Activated CD4-positive, alpha-beta T cell treated with anti-CD3 and anti-CD28 coated beads for 36 hours (primary cell): ENCODE measurements at places on chromosomes 1 and 21.

DNA sequence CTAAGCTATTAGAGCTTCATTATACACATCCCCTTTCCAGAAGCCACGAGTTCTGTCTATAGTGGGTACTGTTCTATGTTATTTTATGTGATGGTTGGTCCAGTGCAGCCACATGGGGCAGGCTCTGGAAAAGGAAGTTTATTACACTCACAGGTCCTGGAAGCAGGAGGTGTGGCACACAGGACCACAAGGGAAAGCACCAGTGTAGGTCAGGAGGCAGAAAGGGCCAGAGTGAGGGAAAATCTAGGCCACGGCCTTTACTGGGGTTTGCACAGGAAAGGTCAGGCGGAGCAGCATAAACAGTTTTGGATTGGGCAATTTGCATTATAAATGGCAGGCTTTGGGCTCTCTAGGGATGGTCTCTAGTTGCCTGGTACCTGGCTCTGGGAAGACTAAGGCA is 21.8 kb upstream of the CNIH3 start:
- no peak for DNase-seq

DNA sequence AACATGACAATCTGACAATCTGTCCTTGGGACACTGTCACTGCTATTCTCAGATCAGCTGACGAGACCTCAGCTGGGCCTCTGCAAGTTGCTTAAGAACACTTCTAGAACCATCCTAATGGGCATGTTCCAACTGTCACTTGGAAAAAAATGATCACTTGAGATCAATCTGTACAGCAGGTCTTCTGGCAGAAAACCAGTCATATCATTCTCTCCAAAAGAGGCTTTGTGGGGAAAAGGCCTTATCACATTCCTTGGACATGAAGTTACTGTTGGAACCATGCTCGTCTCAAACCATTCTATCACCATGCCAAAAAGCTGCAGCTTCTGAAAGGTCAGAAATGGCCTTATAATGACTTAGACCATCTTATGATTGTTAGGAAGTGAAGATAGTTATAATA is 744.2 kb downstream of the USP25 start:
- no peak for DNase-seq

- peak; percentile 32 for DNase-seq
These were observed 161.3 kb upstream of the SGIP1 start for GRCh38 chr1:66372522-66373101.

DNA sequence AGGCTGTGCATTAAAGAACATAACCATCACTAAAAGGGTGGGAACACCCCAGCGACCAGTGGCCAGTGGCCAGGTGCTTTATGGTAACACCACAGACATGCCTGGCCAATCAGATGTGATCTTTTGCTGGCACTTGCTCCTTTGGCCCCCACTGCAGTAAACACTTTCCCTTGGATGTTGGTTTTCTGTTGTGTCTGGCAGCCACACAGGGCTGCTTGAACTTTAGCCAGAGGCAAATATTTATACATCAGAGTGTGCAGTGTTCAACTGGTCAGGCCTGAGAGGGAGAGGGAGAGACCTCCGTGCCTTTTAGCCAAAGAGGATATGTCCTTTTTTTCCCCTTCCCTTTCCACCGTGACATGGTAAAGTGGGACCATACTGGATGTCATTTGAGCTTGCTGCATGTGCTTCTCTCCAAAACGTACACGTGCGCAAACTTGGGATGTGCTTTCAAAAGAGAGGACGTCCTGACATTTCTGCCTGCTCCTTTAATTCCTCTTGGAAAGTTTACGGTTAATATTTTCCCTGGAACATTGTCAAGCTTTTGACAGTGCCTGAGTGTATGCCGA is 101.2 kb downstream of the NFIA start:
- DNase-seq: no peak

DNA sequence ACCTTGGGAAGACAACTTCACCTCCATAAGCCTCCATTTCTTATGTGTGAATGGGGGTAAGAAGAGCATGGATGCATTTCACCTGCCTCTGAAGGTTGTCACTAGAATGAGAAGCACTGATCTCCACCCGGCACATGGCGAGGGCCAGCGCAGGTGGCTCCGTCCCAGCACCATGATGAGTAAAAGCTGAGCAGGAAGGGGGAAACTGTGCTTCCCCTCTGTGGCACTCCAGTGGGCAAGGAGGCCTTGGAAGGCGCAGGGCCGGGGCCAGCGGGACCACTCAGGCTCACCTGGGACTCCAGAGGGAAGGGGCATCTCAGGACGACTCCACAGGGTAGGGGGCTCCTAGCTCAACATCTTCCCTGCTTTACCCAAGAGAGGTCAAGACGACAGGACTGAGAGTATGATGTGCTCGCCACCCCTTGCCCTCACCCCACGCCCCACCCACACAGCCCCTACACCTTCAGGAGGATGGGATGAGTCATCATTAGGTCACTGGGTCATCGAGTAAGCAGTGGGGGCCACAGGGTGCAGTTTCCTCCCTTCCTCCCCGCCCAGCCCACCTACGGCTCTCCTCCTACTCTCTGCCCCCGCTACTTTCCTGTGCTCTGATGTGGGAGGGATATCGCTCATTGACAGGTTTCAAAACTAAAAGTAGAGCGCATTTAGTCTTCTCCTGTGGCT is 112.1 kb downstream of the HIVEP3 start:
- DNase-seq: peak; percentile 80

- no peak for DNase-seq
These were observed 155.4 kb upstream of the DUSP10 start for GRCh38 chr1:221897321-221897721.

DNA sequence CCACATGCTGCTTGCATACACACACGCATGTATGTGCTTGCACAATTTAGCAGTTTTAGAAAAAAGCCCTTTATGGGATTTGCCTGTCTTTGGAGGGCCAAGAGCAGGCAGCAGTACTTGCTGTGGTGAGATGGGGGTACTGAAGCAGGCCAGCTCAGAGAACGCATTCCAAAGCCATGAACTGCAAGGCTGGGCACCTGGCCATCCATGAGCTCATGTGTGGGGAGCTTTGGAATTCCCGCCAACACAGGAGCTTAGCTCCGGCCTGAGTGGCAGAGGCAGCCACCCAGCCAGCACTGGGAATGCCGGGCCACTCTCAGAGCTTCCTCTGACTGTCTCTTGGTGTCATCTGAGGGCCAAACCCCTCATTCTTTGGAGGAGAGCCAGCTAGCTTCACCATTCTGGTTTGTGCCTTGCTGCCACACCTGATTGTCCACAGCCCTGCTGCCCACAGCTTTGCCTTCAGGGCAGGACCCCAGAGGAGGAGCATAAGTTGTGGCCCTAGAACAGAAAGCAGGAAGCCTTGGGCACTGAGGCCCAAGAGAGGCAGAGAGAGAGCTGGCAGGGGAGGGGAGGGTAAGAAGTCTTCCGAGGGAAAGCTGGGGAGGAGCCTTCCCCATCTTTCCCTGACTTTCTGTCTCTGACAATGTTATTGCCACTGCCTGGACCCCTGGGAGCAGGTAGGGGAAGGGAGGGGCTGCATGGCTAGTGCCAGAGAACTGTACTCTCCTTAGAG is 92.1 kb upstream of the POU3F1 start:
- no peak for DNase-seq

DNA sequence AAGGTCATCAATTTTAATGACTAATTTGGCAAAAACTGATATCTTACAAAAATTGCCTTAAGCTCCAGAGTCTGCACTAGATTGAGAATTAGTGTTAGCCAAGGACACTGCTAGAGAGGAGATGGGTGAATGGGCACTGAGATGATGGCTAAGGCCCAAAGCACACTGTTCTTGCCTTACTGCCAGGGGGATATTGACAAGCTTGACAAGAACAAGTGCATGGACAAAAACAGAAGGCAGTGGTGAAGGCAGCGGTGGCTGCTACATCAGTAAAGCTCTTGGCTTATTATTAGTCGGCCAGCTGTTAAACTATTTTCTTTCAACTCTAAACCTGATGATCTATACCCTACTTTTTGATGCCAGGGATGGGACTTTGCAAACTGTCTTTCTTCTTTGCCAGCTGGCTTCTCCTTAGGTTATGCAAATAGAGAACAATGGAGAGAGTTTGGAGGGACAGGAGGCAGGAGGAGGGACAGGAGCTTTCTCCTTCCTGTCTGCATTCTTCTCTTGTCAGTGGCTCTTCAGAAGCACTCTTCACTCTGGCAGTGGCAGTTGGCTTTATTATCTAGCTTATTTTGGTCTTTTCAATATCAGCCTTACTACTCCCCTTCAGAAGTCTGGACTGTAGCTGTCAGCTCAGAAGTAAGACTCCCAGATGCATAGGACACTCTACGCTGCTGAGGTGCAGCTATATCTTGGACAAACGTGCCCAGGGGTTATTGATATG is 853.5 kb upstream of the TMPRSS15 start:
- no peak for DNase-seq

DNA sequence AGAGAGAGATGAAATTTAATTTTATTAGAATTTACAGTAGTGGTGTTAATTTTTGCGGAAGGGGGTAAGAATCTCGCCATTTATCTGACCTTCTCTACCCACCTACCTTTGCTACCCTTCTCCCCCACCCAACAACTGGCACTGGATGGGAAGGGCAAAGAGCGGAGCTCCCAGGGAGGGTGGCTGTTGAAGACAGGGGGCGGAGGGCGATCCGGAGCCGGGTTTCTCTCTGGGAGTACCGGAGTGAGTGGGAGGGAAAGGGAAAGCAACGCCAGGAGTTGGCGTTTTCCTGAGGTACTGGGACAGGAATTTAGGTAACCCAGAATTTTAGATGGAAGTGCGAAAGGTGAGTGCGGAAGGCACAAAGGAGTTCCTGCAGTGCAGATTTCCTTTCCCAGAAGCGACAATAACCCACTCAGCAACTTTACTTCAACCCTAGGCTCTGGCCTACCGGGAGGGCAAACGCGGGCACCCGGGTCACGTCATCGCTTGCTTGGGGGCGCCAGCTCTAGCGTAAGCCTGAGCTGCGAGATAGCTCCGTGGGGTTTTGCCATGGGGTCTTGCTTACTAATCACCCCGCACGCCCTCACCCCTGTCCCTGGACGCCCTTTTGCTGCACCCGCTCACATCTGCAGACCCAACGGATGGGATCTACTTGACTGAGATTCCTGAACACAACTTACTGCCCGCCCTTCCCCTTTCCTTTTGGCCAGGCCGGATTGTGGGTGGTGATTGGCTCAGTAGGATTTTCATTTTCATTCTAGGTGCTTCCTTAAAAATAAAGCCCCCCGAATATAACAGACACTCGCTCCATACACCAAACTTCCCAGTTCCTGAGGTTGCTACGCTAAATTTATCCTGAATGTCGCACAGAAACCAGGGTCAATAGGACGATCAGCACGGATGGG is 413.0 kb upstream of the ESRRG start:
- DNase-seq: no peak

DNA sequence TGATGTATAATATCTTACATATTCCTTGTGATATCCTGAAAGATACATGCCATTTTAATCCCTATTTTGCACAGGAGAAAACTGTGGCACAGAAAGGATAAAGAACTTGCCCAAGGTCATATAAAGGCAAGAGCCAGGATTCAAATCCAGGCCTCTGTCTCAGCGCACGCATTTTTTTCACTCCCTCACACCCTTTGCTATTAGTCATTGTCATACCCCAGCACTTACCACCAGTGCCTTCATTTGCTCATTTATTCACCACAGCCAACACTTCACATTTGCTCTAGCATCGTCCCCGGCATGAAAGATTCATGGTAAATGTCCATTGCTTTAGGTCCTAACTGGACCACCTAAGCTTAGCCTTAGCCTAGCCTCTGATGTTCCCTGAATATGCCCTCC is 14.2 kb downstream of the ALX3 start:
- no peak for DNase-seq

DNA sequence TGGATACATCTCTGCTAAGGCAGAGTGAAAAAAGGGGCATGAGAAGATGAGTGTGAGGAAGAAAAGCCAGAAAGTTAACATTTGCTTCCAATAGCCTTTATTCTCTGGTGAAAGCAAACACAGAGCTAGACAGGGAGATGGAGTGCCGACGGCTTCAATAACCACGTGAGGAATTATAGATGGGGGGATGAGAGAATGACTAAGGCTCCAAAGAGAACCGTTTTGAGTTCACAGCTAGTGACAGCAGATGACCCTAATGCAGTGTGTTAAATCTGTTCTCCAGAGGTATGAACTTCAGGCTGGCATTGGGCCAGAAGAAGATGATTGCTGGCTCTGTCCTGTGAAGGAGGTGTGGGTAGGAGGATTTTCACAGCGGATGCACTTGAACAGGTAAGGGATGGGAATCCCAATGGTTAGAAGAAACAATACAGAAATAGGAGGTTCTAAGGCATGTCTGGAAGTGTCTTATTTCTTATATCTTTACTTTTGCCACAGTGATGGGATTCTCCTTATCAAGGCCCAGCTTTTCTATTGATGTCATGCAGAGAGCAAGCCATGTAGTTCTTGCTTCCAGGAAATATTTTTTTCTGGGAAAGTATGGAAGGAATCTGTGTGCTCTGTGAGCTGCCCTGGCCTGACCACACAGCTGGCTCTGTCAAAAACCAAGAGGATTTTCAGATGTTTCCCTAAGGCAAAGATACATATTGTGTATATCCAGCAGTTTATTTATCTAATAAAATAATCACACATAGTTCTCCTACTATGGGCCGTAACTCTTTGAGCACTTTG is 573.8 kb downstream of the LTN1 start:
- no peak for DNase-seq

GRCh38 chr1:20682571-20683236 is 21.5 kb upstream of the DDOST start:
- no peak for DNase-seq
